Esophagus muscularis mucosa (tissue), 4 donors: ENCODE measurements at places on chromosomes 7 and 10. TPM values are rescaled to one million over a fixed set of nuclear protein-coding genes. Genes with fewer than 3 reads are reported as not detected.

Gene C10orf71
- 0.42 TPM for total RNA-seq

Gene ADAMTS14
- total RNA-seq = not detected

Gene NPSR1
- not detected for total RNA-seq

Gene EXOC6
- total RNA-seq = 15.6 TPM

Gene C10orf53
- not detected for total RNA-seq

Gene TMEM72
- not detected for total RNA-seq

Gene AOC1
- 0.45 TPM for total RNA-seq

Gene VAX1
- total RNA-seq = not detected

Gene IDE
- 33.1 TPM for total RNA-seq

Gene OR9A2
- not detected for total RNA-seq

DNA sequence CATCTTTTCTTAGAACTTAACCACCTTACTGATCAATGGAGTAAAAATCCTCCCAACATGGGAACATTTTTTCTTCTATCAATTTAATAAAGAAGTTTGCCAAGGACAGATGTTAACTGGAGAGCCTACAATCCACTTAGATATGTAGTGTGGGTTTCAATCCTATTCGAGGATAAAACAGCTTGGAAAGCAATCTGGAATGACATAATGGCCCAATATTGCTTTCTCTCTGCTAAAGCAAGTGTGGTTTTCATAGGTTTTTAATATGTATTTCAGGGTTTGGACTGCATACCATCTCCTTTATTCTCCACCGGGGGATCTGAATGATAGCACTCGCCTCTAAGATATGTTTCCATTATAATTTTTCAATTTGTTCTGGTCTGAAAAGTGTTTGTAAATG, 149.7 kb downstream of the PRPF18 start:
- H3K4me1 ChIP-seq = no peaks in the 10 kb centered on the region
- no peak overlapping the region for H3K4me3 ChIP-seq
- no peak for DNase-seq
- H3K27me3 ChIP-seq = no peaks in the 10 kb centered on the region
- no peak overlapping the region for H3K27ac ChIP-seq

DNA sequence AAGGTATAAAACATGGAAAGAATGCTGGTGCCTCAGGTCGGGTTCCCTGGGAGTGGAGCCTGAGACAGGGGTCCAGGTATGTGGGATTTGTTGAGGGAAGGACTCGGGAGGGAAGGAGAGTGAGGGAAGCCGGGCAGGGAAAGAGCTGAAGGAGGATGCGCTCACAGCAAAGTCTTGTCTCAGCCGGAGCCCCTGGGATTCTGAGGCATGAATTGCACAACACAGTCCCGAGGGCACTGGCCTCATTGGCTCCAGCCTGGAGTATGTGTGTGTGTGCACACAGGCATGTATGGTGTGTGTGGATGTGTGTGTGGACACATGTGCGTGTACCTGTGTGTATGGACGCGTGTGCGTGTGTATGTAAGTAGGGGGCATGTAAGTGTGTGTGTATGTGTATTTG, 87.4 kb downstream of the WDFY4 start:
- no peak overlapping the region for H3K4me3 ChIP-seq
- H3K27me3 ChIP-seq = no peaks in the 10 kb centered on the region
- DNase-seq = peak; percentile 66
- H3K36me3 ChIP-seq = no peaks in the 10 kb centered on the region
- no peaks in the 10 kb centered on the region for H3K4me1 ChIP-seq

DNA sequence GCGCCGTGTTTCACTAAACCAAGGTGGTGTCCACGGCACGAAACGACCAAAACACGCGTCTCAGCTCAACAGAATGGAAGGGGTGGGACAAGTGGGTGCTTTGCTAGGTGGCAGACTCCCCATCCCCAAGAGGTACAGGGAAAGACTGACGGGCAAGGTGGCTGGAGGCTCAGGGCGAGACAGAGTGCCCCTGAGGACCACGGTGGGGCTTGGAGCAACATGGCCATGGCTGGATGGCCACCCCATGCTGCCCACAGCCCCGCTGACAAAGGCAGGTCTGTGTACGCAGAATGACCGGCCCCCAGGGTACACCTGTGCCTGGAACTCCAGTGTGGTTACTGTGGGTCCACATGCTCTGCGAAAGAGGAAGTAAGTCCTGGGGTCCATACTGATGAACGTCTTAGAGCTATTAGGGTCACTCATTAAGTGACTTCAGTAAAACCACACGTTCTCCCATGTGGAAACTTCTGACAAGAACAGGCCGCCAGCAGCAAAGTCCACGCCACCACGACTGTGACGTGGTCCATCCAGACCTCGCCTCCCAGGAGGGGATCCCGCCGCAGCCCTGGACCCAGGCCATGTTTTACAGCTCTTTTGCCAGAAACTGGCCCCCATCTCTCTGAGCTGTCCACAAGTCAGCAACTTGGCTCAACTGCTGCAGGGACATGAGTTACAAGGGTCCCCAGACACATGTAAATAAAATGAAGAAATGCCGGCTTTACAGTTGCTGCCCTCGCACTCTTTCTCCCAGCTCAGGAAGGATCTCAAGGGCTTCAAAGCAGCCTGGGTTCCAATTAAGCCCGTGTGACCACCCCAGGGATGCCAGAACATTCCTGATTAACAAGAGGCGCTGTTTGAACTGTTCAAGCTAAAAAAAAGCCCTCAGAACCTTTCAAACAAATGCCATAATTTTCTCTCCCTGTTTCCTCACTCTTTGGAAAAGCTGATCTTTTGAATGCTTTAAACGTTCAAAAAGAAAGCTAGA, 66.8 kb downstream of the MAD1L1 start:
- no peaks in the 10 kb centered on the region for H3K27me3 ChIP-seq
- H3K4me1 ChIP-seq = peaks cover 30% of the 10 kb centered on the region
- H3K27ac ChIP-seq = no peak overlapping the region
- no peak overlapping the region for H3K4me3 ChIP-seq
- peaks cover 15% of the 10 kb centered on the region for H3K36me3 ChIP-seq

DNA sequence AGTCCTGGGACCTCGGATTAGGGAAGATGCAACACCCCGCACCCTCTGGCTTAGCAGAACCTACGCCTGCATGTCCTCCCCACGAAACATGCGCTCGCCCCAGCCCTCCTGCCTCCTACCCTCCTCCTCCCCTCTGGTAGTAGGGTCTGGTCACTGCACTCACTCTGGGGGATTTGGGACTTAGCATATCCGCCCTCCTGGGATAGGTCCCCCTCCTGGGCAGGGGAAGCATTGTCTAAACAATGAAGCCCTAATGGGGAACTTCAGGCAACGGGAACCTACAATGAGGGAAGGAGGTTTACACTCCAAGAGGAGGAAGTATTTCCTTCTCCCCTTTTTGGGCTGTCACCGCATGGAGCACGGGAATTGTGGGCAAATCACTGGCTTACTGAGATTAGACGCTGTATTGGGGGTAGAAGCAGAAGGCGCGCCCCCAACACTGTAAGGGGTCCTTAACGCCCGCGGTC, 892 bp downstream of the CRHR2 start:
- H3K36me3 ChIP-seq = no peaks in the 10 kb centered on the region
- no peak overlapping the region for H3K27ac ChIP-seq
- H3K4me1 ChIP-seq = peaks cover 18% of the 10 kb centered on the region
- peaks cover 9% of the 10 kb centered on the region for H3K27me3 ChIP-seq
- H3K4me3 ChIP-seq = peak overlapping the region; percentile 60

- peak overlapping the region; percentile 59 for H3K27ac ChIP-seq
- no peaks in the 10 kb centered on the region for H3K27me3 ChIP-seq
- peak overlapping the region; percentile 13 for H3K4me3 ChIP-seq
- no peaks in the 10 kb centered on the region for H3K36me3 ChIP-seq
- peaks cover 19% of the 10 kb centered on the region for H3K4me1 ChIP-seq
Measured at GRCh38 chr7:143279186-143280098, 5.3 kb upstream of the TMEM139 start.

GRCh38 chr10:60155943-60156683, 233.6 kb downstream of the ANK3 start:
- no peak overlapping the region for H3K4me3 ChIP-seq
- DNase-seq = no peak
- H3K36me3 ChIP-seq = peaks cover 14% of the 10 kb centered on the region
- no peak overlapping the region for H3K27ac ChIP-seq
- H3K27me3 ChIP-seq = no peaks in the 10 kb centered on the region
- H3K4me1 ChIP-seq = no peaks in the 10 kb centered on the region

DNA sequence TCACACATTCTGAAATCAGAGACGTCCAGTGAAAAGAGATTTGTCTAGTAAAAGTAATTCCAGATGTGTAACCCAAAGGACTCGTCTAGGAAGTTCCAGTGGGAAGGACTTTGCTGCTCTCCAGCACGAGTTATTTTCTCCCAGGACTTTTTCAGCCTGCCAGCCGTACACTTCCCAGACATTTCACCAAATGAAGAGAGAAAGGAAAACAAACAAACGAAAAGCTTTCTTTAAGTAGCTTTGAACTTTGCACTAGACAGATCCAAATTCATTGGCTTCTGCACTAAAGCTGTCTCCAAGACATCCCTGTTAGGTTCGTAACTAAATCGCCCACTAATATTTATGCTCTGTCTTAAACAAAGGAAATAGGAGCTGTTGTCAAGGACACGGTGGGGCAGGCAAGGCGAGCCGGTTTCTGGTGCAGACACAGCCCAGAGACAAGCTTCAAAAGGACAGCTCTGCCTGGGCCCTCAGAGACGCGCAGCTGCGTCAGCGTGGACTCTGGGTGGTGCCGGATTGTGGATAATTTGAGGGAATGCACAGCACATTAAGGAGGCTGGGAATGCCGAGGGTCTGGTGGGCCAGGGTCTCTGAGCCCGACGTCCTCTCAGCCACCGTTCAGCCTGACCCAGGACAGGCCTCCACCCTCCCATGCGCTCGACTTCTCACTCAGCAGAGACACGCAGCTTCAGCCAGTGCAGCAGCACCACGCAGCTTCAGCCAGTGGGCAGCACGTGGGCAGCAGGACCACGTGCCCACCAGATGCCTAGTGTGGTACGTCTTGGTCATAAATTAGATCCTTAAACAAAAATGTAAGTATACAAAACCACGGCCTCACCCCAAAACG, 64.1 kb upstream of the INSIG1 start:
- no peaks in the 10 kb centered on the region for H3K36me3 ChIP-seq
- no peak overlapping the region for H3K27ac ChIP-seq

DNA sequence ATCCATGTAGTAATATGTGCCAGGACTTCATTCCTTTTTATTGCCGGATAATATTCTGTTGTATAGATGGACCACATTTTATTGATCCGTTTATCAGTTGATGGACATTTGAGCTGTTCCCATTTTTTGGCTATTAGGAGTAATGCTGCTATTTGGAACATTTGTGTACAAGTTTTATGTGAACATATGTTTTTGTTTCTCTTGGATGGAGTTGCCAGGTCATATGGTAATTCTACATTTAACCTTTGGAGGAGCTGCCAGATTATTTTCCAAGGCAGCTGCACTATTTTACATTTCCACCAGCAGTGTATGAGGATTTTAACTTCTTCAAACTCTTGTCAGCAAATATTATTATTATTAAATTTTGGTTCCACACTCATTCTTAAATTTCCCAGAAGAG, 59.2 kb downstream of the C10orf90 start:
- no peaks in the 10 kb centered on the region for H3K4me1 ChIP-seq
- no peak overlapping the region for H3K4me3 ChIP-seq
- H3K36me3 ChIP-seq = no peaks in the 10 kb centered on the region
- DNase-seq = no peak
- no peaks in the 10 kb centered on the region for H3K27me3 ChIP-seq

GRCh38 chr10:131577178-131577555, 265.6 kb upstream of the TCERG1L start:
- H3K27me3 ChIP-seq = no peaks in the 10 kb centered on the region
- H3K4me1 ChIP-seq = no peaks in the 10 kb centered on the region
- no peaks in the 10 kb centered on the region for H3K36me3 ChIP-seq
- no peak overlapping the region for H3K4me3 ChIP-seq

DNA sequence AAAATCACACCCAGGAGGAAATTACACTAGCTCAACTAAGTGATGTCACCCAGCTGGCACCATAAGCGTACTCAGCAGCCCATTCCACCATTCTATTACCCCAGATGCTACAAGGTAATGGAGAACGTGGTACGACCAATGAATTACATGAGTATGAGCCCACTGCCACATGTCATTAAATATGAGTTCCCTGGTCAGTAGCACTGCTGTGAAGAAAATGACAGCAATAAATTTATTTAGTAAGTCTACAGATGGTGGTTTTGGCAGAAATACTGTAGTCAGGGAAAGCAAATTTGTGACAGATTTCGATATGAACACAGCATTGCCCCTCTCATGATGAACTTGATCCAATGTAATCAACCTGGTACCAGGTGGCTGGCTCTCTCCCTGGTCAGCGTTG, 154.2 kb downstream of the VWC2 start:
- H3K27me3 ChIP-seq = no peaks in the 10 kb centered on the region
- no peak overlapping the region for H3K4me3 ChIP-seq
- no peak overlapping the region for H3K27ac ChIP-seq
- no peaks in the 10 kb centered on the region for H3K4me1 ChIP-seq
- H3K36me3 ChIP-seq = no peaks in the 10 kb centered on the region
- DNase-seq = no peak

DNA sequence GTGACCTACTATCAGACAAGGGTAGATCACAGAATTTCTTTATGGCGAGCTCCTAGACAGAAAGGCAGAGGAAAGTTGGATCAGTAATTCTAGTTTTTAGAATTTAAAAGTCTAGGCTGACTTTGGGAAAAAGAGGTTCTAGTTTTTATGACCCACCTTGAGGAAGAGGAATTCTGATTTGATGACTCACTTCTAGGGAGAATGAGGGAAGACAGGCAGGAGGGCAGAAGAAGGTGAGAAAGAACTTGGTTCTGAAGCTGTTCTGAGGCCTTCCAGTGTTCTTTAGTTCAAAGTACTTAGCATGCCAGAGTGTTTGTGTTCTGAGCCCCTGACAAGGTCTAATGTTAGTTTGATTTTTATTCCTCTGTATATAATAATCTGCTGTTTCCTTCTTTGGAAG, 97.2 kb downstream of the PODXL start:
- H3K4me1 ChIP-seq = no peaks in the 10 kb centered on the region
- H3K36me3 ChIP-seq = peaks cover 14% of the 10 kb centered on the region
- DNase-seq = no peak
- H3K27ac ChIP-seq = no peak overlapping the region

DNA sequence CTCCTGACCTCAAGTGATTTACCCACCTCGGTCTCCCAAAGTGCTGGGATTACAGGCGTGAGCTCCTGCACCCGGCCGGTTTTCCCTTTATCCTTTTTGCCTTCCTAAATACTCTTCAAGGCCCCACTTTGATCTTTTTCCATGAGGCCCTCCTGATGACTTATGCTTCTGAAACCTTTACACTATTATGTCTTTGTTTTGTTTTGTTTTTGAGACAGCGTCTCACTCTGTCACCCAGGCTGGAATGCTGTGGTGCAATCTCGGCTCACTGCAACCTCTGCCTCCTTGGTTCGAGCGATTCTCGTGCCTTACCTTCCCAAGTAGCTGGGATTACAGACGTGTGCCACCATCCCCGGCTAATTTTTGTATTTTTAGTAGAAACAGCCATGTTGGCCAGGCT, 3.8 kb downstream of the STMP1 start:
- no peaks in the 10 kb centered on the region for H3K36me3 ChIP-seq
- H3K4me3 ChIP-seq = no peak overlapping the region
- DNase-seq = no peak
- H3K27ac ChIP-seq = no peak overlapping the region

GRCh38 chr7:265192-265997, 24.6 kb upstream of the FOXL3 start:
- no peak overlapping the region for H3K27ac ChIP-seq
- no peaks in the 10 kb centered on the region for H3K27me3 ChIP-seq
- no peaks in the 10 kb centered on the region for H3K4me1 ChIP-seq
- no peak for DNase-seq

GRCh38 chr10:63344269-63344668, 121.5 kb downstream of the JMJD1C start:
- no peaks in the 10 kb centered on the region for H3K4me1 ChIP-seq
- no peaks in the 10 kb centered on the region for H3K27me3 ChIP-seq
- H3K27ac ChIP-seq = no peak overlapping the region
